Activated CD8-positive, alpha-beta T cell treated with anti-CD3 and anti-CD28 coated beads, Interleukin-2, amount 10 ng/mL, durations not matched to agents 7 days and 5 days (primary cell): ENCODE measurements at places on chromosomes 3 and 15. TPM values are rescaled to one million over a fixed set of nuclear protein-coding genes. Genes with fewer than 3 reads are reported as not detected.

Gene TICRR
- 36.9 TPM for total RNA-seq

Gene UBAP1L
- total RNA-seq = 4.2 TPM

Gene SOX2
- not detected for total RNA-seq

Gene CELSR3
- total RNA-seq = 19.5 TPM

Gene SLC28A2
- not detected for total RNA-seq

Gene GHSR
- total RNA-seq = not detected

Gene NEIL1
- total RNA-seq = 3.2 TPM

Gene KBTBD13
- not detected for total RNA-seq

Gene ZSCAN29
- 30.4 TPM for total RNA-seq

Gene PKM
- 1,311 TPM for total RNA-seq

Gene FAM43A
- 1.1 TPM for total RNA-seq

Gene ZNF774
- total RNA-seq = 1.6 TPM

Gene PDZRN3
- total RNA-seq = not detected

Gene CD276
- total RNA-seq = not detected

Gene MAP6D1
- 0.90 TPM for total RNA-seq

Gene DAZL
- total RNA-seq = not detected

Gene C3orf20
- 0.11 TPM for total RNA-seq

Gene LSAMP
- total RNA-seq = not detected

Gene HTR3E
- not detected for total RNA-seq

Gene MST1R
- 3.2 TPM for total RNA-seq
